Kidney (tissue), 22 donors: ENCODE measurements at places on chromosomes 4 and X. TPM values are rescaled to one million over a fixed set of nuclear protein-coding genes. Genes with fewer than 3 reads are reported as not detected.

Gene CXCL1
- polyA plus RNA-seq = 6.4 TPM

Gene TMEM271
- not detected for polyA plus RNA-seq

Gene NAA11
- not detected for polyA plus RNA-seq

Gene PDE6B
- 10.8 TPM for polyA plus RNA-seq

Gene SSX2
- not detected for polyA plus RNA-seq

Gene DKK2
- polyA plus RNA-seq = 0.19 TPM

Gene DCAF4L1
- polyA plus RNA-seq = 0.28 TPM

Gene RHOXF2
- polyA plus RNA-seq = not detected

Gene AFP
- 11.6 TPM for polyA plus RNA-seq

Gene KIAA1210
- not detected for polyA plus RNA-seq

Gene MYOZ2
- polyA plus RNA-seq = 0.77 TPM

Gene INPP4B
- 2.6 TPM for polyA plus RNA-seq

Gene UGT2B11
- not detected for polyA plus RNA-seq

Gene TMEM156
- polyA plus RNA-seq = 1.8 TPM

Gene MAGEA6
- polyA plus RNA-seq = not detected

DNA sequence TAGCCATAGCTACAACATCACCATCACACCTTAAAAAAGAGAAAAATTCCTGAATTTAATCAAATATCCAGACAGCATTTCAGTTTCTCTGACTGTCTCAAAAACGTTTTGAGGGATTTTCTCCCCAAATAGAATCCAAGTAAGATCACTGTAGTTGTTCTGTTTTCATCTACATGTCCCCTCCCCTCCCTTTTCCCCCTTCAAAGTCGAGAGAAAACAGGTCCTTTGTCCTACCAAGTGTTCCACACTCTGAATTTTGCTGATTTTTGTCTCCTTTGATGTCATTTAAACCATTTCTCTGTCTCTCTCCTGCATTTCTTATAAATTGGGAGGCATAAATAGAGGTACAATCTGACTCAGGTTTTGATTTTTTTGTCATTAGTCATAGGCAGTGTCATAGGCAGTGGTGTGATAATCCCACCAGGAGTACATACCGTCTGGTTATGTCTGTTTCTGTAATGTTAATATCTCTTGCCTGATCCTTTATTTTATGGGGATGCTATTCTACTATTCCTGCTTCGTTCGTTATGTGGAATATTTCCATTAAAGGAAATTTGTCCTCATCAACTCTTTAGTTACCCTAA is 348.6 kb downstream of the PTTG2 start:
- DNase-seq = no peak

DNA sequence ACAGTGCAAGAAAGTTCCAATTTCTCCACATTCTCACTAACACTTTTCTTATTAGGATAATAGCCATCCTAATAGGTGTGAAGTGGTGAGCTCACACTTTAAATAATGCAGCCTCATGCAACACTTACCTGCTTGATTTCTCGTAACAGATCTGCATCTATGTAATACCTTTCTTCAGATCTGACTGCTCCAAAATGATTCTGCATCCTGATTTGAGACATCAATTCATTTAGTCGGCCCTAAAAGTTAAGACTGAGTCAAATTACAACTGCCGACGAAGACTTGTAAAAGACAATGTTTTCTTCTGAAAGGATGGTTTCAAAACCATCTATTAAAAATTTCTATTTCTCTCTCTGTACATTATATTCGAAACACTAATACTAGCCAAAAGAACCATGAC is 30.7 kb downstream of the NUP54 start:
- no peak for DNase-seq

GRCh38 chrX:153609917-153610835 is 11.2 kb upstream of the CCNQ start:
- DNase-seq = peak; percentile 89

DNA sequence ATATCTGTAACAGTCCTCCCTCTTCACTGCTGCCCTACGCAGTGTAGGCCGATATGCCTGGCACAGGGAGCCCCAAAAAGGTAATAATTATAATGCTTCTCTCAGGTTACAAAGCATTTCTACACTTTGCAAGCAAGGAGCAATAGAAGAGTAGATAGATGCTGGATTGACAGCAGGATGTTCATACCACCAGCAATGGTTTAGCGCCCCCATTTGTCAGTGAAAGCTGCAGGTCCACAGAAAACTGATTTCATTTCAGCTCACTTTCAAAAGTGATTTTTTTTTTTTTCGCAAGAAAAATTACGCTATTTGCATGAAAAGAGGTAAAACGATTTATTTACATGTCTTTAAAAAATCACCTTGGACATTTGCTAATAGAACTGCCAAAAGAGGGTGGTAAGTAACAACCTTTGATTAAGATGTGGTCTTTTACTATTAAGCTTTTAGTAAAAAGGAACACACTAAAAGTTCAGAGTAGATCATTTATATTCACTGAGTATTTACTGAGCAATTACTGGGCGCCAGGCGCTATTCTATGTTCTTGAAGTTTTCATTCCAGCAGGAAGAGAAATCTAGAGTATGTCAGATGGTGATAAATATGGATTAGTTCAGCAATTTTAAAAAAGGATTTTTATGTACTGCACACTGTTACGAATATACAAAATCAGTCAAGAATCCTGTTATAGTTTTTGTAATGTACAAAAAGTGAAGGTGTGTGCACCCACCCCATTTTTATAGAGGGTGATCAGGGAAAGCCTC is 34.4 kb downstream of the HPF1 start:
- DNase-seq = no peak

GRCh38 chr4:113052379-113052951 is 3.0 kb downstream of the ANK2 start:
- no peak for DNase-seq

DNA sequence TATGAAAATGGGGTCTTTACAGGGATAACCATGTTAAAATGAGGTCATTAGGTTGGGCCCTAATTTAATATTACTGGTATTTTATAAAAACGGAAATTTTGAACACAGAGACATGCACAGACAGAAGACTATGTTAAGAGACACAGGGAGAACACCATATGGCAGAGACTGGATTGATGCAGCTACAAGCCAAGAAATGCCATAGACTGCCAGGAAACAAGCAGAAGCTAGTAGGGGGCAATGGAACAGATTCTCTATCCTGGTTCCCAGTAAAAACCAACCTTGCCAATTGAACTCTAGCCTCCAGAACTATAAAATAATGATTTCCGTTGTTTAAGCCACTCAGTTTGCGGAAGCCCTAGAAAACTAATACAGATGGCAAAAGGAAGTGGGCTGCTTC is 6.6 kb upstream of the GUF1 start:
- DNase-seq = no peak

DNA sequence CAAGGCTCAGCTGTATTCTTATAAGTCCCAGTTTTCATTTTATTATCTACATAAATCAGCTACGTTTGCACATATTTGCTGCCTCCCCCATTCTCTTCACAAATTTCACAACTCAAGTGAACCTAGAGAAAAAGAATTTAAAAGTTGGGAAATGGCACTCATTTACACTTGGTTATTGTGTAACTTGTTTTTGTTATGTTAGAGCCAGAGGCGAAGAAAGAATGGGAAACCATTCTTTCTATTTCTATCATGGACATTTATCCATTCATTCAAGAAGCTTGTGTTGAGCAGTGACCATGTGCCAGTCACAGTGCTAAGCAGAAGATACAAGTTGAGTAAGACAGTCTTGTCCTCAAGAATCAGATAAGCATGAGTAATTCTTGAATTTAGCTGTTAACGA is 13.5 kb downstream of the LIAS start:
- DNase-seq = no peak

DNA sequence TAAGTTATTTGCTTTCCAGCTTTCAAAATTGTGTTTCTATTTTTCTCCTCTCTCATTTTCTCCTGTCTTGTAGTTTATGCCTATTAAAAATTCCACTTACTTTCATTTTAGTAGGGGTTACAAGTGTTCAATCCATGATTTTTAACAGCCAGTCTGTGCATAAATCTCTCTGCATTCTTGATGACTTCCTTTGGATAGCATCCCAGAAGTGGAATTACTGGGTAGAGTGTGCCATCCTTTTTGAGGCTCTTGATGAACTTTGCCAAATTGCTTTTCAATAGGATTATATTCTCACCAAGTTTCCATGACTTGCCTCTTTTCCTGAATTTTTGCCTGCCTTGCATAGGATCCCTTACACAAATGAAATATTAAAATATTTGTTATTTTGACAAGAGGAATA is 58.5 kb downstream of the DIPK2B start:
- DNase-seq = no peak

DNA sequence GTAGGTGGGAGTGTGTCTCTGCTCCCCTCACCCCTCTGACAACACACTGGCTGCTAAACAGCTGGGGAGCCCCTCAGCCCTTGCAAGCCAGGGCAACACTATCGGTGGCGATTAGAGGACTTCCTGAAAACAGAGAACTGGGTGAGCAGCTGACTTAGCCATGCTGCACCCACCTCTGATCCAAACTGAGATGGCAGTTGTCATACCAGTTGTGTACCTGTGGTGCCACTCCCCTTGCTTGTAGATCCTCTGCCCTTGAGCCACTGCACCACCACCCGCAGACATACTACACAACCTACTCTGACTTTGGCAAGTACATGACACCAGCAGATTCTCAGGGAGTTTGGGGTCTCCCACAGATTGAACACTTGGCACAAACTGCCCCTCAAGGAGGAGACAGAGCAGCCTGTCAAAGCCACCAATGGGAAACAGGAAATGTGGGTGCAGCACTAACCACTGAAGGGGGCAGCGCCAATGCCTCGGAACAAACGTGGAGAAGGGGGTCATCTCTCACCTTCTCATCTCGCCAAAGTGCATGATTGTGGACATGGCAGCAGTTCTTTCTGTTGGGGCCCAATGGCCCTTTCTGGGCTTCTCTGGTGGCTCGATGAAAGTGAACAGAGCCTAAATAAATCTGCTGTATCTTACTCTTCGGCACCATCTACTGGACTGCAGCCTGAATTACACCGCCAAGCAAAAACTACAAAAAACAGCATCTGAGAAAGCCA is 119.8 kb downstream of the NEK1 start:
- no peak for DNase-seq

- DNase-seq = no peak
These were observed 17.1 kb downstream of the DDX3X start for GRCh38 chrX:41350976-41351569.

DNA sequence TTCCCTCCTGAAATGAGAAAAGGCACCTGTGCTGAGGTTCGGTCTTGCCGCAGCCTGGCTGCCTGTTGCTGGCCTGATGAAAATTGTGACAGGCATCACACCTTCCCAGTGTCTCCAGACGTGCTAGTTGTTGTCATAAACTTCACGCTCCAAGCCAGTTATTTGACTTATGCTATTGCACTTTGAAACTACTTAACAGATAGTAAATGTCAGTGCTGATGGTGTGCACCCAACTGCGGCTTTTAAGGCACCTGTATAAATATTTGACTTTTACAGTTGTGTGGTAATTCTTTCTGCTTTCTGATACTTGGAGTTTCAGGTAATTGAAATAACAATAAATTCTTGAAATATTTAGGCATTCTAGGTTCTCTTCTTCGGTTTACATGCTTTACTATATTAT is 1.8 kb downstream of the WWC2 start:
- peak; percentile 43 for DNase-seq

DNA sequence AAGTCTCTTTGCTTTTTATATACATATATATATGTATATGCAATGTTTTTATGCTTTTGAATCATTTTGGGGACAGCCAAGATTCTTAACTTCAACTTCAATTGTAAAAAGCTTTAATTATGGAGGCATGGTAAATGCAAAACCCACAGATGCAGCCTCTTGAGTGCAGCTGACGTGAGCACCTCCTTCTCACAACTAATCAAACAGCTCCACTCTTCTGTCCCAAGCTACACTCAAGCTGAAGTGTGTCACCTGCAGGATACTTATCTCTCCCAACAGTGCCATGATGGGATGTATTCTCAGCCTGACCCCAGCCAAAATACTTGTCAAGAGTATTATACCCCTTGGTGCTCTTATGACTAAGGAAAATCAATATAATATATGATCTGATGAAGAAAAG is 60.7 kb upstream of the BLTP1 start:
- DNase-seq = no peak

GRCh38 chr4:76441881-76442280 is 6.9 kb downstream of the SHROOM3 start:
- DNase-seq = no peak

- DNase-seq = no peak
These were observed 5.6 kb downstream of the CYSLTR1 start for GRCh38 chrX:78321809-78322208.

GRCh38 chrX:134650701-134651100 is 7.6 kb downstream of the PLAC1 start:
- no peak for DNase-seq

DNA sequence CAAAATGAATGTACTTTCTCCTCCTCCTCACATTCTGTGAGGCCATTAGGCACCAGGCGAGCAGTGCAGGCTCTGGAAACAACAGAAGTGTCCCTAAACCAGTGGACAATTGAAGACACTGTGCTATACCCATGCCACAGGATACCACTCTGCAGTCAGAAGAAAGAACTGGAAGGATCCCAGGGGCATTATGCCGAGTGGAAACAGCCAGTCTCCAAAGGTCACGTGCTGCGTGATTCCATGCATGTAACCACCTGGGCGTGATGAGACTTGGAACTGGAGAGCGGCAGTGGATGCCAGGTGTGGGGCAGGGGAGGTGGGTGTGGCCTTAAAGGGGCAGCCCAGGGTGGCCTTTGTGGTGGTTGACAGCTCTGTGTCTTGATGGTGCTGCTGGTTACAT is 139.4 kb downstream of the EVC2 start:
- no peak for DNase-seq

- DNase-seq = no peak
These were observed 36.0 kb downstream of the SLC9A7 start for GRCh38 chrX:46722742-46723568.
